Activated CD4-positive, alpha-beta T cell treated with anti-CD3 and anti-CD28 coated beads, Interleukin-2, Interleukin-4, amounts not matched to agents 100 ng/mL and 50 ng/mL, durations not matched to agents 16 hours and 8 hours (primary cell): ENCODE measurements at places on chromosomes 4 and X.

DNA sequence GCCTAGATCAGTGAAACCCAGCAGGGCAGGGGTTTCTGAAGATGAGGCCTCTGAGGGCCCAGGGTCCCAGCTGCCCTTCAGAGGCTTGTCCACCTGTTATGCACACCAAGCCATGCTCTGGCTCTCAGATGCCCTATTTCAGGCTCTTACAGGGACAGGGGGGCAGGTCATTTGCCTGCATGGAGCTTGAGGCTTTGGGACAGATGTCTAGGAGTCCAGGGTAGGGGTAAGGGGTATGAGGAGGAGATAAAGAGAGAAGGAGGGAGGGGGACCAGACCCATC lies 4.7 kb upstream of the EFNB1 start:
- no peak for DNase-seq

- DNase-seq: no peak
Observed at GRCh38 chrX:154529206-154529612, 13.2 kb upstream of the FAM3A start.

DNA sequence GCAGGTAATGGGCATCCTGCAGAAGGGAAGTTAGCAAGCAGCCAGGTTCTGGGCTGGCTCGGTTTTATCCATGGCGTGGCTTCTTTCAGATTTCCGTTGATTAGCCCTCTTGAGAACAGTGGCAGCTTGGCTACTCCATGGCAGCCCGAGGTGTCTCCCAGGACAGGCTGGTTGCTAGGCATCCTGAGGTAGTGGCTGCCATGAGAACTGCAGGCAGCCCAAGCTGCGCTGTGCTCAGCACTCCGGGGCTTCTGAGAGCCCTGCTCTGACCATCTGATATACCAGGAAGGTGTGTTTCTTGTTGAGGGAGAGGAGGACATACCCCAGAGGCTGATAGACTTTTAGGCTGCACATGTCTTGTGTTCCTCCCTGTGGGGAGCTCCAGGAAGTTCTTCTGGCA lies 253.4 kb upstream of the CASK start:
- DNase-seq: no peak

DNA sequence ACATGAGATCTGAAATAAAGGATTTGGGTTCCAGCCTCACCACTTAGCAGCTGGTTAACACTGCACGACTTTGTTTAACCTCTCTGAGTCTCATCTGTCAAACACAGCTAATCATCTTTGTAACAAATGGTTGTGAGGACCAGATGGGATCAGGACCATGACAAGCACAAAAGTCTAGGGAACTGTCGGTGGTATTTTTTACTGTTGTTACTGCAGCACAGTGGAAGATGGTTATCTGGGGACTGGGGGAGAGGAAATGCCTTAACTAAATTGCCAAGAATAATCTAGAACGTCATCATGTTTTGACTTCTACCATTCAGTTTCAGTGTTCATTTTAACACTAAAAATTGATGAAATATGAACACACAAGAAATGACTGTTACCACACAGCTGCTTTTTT lies 99.5 kb downstream of the ADGRA3 start:
- DNase-seq: no peak

GRCh38 chrX:110042496-110042895 lies 39.6 kb downstream of the TMEM164 start:
- no peak for DNase-seq

GRCh38 chrX:73817393-73818199 lies 254.6 kb downstream of the CHIC1 start:
- DNase-seq: no peak

- DNase-seq: no peak
Observed at GRCh38 chr4:83552083-83552482, 16.2 kb downstream of the GPAT3 start.

DNA sequence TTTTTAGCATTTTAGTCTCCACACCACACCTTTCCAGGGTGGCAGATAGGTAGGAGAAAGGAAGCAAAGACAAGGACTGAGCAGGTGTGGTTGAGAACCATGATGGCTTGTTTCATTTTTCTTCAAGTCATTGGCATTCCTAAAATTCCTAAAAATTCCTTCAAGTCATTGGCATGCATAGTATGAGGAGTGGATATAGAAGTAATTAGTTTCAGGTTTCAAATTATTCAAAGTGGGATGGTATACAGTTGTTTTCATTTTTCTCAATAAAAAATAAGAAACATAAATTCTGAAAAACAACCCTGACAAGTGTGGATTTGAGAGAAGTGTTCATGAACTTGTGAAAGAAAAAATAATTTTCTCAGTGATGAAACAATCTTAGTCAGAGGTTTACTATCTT lies 22.3 kb upstream of the HERC3 start:
- no peak for DNase-seq

- no peak for DNase-seq
Observed at GRCh38 chr4:11608992-11609391, 180.3 kb upstream of the HS3ST1 start.

DNA sequence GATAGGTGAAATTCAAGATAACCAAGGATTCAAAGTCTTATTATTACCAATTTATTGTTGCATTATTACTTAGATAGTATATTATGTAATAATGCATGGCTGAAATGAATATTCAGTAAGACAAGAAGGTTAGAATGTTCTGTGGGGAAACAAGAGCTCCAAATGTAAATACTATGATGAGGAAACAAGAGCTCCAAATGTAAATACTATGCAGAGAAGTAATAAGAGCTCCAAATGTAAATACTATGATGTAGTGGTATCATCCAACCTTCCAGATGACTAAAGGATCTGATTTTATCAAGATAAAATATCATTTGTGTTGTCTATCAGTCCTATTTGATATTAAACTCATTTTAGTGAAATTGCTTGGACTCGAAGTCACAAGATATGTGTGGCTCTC lies 82.2 kb upstream of the PCDH18 start:
- DNase-seq: no peak

- no peak for DNase-seq
Observed at GRCh38 chr4:123977641-123978081, 581.1 kb downstream of the SPRY1 start.

GRCh38 chr4:55731959-55732358 lies 87.6 kb upstream of the EXOC1L start:
- no peak for DNase-seq

- no peak for DNase-seq
Observed at GRCh38 chr4:133839326-133839725, 362.3 kb downstream of the PABPC4L start.

DNA sequence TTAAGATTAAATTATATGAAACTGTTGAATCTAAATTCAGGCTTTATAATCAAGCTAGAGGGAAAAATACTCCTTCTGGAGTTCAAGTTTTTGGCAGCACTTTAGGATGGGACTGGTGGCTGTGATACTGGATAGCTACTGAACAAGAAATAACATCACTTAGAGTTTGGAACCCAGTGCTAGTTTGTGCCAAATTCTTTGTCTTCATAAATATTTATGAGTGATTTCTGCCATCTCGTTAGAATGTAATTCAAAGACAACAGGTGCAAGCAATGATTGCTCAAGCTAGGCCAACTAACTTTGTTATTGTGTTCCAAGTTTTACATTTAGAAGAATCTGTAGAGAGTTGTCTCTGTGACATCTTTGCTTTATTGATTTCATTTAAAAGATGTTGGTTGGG lies 417.9 kb downstream of the FAT4 start:
- no peak for DNase-seq

GRCh38 chr4:174427571-174428140 lies 94.6 kb downstream of the HPGD start:
- no peak for DNase-seq

GRCh38 chrX:10296576-10296975 lies 139.8 kb downstream of the CLCN4 start:
- DNase-seq: no peak

- DNase-seq: no peak
Observed at GRCh38 chr4:89357787-89358186, 50.2 kb upstream of the GPRIN3 start.

- peak; percentile 57 for DNase-seq
Observed at GRCh38 chrX:40098264-40099054, 701 bp upstream of the BCOR start.

- no peak for DNase-seq
Observed at GRCh38 chr4:8266508-8266907, 3.0 kb upstream of the HTRA3 start.

GRCh38 chr4:3226467-3226866 lies 22.5 kb upstream of the MSANTD1 start:
- DNase-seq: no peak

- peak; percentile 49 for DNase-seq
Observed at GRCh38 chrX:80812176-80812575, 2.5 kb upstream of the BRWD3 start.

DNA sequence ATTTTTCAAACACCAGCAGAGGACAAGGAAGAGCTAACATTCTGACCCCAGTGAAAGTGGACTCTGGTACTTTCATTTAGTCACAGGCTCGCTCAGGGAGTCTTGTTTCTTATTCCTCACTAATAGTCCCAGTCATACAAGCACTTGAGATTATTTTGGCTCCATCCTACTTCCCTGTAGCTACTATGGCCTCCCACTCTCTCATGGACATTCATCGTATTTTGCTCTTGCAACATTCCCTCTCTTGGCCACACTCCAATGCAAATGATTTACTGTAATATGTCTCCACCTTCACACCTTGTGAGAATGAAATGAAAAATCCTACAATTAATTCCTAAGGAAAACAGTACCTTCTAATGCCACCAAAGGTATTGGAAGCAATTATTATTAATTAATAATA lies 21.3 kb downstream of the PLRG1 start:
- DNase-seq: no peak

DNA sequence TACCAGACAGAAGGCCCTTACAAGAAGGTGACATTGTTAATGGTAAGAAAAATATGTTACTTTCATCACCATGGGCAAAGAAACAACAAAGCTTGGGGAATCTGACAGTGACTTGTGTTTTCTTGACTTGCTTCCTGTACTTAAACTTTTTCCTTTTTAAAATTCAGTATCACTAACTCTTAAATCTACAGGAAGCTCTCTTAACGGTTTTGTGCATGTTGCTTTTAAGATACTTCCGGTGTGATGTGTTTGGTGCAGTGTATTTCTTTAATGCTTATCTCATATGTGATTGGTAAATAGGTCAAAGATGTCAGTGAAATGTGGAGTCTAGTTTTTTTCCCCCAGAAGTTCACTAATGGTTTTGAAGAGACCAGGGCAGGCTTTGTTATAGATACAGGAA lies 45.2 kb downstream of the ADH5 start:
- peak; percentile 22 for DNase-seq

- DNase-seq: no peak
Observed at GRCh38 chrX:9611436-9612145, 146.7 kb downstream of the TBL1X start.

DNA sequence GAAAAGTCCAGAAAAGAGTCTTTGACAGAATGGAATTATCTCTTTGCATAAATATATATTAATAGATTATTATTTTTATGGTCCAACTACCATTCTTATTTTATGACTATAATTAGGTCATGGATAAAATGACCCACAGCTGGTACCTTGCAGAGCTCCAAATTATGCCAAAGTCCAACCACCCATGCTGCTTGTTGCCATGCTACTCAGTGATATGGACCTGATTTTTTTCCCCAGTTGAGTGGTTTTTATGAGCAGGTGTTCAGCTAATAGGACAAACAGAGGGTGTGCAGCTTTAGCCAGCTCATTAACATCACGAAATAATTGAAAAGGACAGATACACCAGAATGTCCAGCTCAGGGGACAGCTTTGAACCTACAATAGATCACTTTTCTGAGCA lies 9.7 kb downstream of the HOPX start:
- no peak for DNase-seq

- no peak for DNase-seq
Observed at GRCh38 chrX:68838571-68838910, 9.7 kb downstream of the EFNB1 start.

- no peak for DNase-seq
Observed at GRCh38 chrX:7446815-7447214, 298.9 kb upstream of the PUDP start.

GRCh38 chr4:151599863-151600262 lies 160.9 kb downstream of the GATB start:
- no peak for DNase-seq

DNA sequence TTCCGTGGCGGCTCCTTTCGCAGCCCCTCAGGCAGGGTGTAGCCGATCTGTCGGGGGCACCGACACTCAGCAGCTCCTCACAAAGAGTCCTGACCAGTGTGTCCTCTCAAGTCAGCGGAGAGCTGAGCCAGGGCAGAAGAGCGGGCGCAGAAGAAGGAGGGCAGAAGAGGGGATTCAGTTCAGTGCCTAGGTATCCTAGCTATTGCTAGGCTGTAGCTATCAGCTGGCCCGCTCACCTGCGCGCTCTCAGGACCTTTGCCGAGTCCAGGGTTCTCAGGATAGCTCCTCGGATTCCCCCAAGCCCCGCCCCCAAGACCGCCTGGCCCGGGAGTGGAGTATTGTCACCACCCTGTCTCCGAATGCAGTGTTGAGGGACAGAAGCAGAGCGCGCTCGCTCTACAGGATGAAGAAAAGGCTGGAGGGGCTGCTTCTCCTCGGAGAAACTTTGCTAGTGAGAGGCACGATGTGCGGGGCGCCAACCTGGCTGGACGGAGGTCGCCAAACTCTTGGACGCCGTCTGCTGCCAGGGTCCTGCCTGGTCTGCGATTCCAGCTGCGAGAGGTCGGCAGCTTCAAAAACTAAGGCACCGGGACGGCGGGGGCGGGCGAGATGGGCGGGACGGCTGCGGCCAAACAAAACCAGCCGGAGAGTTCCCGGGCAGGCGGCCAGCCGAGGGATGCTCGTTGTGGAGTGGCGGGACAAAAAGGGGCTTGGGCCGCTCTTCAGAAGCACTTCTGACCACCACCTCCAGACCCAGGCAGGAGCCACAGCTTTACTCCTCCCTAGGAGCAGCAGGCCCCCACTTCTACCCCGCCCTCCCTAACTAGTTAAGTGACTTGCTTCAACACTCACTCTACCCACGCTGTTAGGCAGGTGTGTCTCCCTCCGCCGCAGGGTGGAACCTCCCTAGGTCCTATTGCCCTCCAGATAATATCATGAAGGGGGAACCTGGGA lies at the start of gene XKRX:
XKRX (minus strand) TSS at position 258 of the 954 bp plus-strand sequence. CDS start 613 bp downstream, outside the sequence.
- peak; percentile 20 for DNase-seq

- no peak for DNase-seq
Observed at GRCh38 chr4:109046471-109047201, 255.8 kb downstream of the COL25A1 start.

- peak; percentile 99 for DNase-seq
Observed at GRCh38 chr4:99949999-99950912, at the start of gene H2AZ1. TSS of gene H2AZ1 (minus strand) at chr4:99950275. CDS start at chr4:99950170, 105 bp downstream.

DNA sequence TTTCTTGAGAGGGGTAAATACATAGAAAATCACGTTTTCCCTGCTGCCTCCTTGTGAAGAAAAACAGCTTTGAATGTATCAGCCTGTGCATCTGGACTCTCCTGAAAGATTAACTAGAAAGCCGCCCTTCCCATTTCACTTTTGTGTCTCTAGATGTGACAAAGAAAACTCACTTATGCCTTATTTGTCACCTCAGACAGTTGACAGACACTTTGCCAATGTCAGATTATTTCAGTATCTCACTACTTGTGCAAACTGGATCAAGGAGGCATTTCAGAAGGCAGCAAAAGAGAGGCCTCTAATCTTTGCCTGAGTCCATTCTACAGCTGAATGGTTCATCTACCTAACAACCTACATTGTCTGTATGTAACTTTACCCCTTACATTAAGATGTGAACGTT lies 754.9 kb downstream of the RPA4 start:
- no peak for DNase-seq

GRCh38 chr4:65951177-65951576 lies 280.9 kb upstream of the EPHA5 start:
- DNase-seq: no peak

- DNase-seq: no peak
Observed at GRCh38 chrX:115173181-115173580, 16.0 kb upstream of the RBMXL3 start.

GRCh38 chrX:103831342-103831802 lies 685 bp downstream of the RAB9B start:
- DNase-seq: peak; percentile 62

GRCh38 chrX:154661170-154661569 lies 7.8 kb upstream of the CTAG2 start:
- no peak for DNase-seq
